Caco-2 (cell line): ENCODE measurements at places on chromosomes 3 and 15. TPM values are rescaled to one million over a fixed set of nuclear protein-coding genes. Genes with fewer than 3 reads are reported as not detected.

XIRP1 gene
- total RNA-seq = 0.14 TPM in 1 of 2 replicates, not detected in the other

EPHB3 gene
- total RNA-seq = 5.6 and 6.9 TPM in 2 replicates

RPL39L gene
- total RNA-seq = 1.8 and 2.5 TPM in 2 replicates

DNA sequence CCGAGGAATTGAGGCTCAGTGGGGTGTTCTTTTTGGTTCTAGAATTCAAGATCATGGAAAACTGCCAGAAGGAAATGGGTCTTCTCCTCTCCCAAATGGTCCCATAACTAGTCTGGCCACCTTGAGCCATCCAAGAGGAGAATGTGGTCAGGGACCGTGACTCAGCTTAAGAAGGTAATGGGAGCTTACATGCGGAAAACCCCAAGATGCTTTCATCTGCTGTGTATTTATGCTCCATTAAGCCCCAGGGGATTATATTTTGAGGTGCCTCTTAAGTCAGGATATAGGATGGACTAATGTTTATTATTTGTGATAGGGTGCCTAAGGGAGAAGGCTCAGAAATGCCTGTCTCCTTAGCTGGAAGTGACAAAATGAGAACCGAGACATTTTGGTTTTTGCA, 39.2 kb upstream of the DLG1 start:
- H3K27ac ChIP-seq = no peak overlapping the region
- DNase-seq = no peak
- H3K36me3 ChIP-seq = no peaks in the 10 kb centered on the region

TMEM108 gene
- total RNA-seq = not detected in 2 replicates

PTH1R gene
- total RNA-seq = 5.1 and 6.8 TPM in 2 replicates

ST3GAL6 gene
- total RNA-seq = 59.7 and 67.2 TPM in 2 replicates

THAP10 gene
- total RNA-seq = 1.7 and 1.9 TPM in 2 replicates

SCN5A gene
- total RNA-seq = 0.16 and 0.30 TPM in 2 replicates

GASK1A gene
- total RNA-seq = 0.16 TPM in 1 of 2 replicates, not detected in the other

DNA sequence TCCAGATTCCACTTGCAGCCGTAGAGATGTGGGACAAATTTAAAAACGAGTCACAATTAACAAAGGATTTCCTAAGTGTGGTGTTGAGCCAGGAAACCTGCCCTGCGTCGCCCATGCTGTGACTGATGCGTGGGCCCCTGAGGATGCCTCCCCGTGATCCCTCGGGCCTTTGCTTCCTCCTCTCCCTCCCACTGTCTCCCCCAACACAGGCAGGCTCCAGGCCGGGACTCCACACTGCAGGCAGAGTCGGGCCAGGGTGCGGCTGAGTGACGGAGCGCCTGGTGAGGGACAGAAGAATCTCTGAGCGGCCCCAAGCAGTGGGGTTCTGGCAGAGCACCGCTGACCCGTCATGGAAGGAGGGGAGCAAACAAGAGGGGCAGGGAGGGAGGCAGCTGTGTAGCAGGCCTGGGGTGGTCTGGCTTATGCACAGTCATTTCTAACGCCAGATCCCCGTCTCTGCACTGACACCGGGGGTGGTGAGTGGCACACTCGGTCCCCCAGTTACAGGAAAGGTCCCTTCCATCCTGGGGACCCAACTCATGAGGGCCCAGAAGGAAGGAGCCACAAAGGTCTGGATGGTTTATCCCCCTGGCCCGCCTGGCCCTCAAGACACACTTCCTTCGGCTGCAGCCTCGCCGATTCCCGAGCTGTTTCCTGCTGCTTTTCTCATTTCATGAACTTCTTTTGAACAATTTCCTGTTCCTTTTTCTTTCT, 91.0 kb downstream of the XXYLT1 start:
- H3K36me3 ChIP-seq = no peaks in the 10 kb centered on the region
- peak overlapping the region; percentile 43 for H3K27ac ChIP-seq
- no peaks in the 10 kb centered on the region for H3K27me3 ChIP-seq
- no peak for DNase-seq
- no peaks in the 10 kb centered on the region for H3K4me1 ChIP-seq
- H3K4me3 ChIP-seq = no peak overlapping the region

DNA sequence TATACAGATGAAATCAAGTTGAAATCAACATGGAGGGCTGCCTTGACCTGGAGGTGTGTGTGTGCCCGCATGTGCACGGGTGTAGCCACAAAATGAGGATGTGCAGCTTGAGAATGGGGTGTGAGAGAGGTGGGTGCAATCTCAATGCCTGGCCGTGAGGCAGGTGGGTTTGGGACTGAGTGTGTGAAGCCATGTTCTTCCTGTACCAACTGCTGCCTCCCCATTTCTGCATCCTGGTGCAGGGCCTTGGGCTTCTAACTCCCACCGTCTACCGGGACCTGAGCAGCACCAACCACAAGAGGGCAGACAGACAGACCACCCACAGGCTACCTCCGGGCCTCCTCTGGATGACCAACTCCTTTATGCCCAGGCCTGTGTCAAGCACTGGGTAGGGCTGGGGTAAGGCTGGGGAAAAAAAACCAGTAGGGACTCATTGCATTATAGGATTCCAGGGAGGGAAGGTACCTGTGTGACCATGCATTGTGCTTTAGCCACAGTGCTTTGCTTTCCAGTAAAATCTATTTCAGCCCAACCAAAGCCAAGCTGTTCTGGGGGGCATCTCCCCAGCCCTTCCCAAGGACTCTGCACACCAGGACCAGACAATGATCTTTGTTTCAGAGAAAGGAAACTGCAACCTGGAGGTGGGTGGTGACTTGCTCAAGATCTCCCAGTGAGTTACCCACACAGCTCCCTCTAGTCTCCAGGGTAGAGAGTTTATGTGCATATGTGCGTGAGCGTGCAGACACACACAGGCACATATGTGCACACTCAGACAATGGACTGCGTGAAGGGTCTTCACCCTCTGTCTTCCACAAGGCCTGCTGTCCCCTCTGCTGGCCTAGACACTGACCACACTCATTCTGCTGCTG, 162.2 kb upstream of the TLE3 start:
- no peak overlapping the region for H3K4me3 ChIP-seq
- no peaks in the 10 kb centered on the region for H3K4me1 ChIP-seq
- no peaks in the 10 kb centered on the region for H3K27me3 ChIP-seq
- H3K27ac ChIP-seq = no peak overlapping the region
- H3K36me3 ChIP-seq = no peaks in the 10 kb centered on the region
- DNase-seq = peak; percentile 23

DNA sequence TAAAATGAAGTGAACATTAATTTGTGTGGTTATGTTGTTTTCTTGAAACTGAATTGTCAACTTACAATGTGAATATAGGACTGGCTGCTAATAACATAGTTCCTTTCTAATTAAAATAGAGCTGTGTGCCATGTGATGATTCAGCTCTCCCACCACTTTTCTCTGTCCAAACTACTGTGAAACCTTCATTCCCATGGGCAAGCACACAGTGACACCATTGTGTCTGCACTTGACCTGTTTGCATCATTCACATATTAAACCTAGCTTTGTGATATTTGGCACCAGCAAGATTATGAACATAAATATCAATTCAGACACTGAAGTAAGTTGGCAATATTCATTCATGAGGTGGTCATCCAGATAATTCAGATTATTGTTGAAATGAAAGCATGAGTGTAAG, 78.8 kb upstream of the TCF12 start:
- H3K27me3 ChIP-seq = no peaks in the 10 kb centered on the region
- DNase-seq = no peak
- H3K36me3 ChIP-seq = no peaks in the 10 kb centered on the region
- H3K4me1 ChIP-seq = peaks cover 4% of the 10 kb centered on the region; the same call in 1 of the 2 replicates

GPR62 gene
- total RNA-seq = not detected in 2 replicates

- H3K27me3 ChIP-seq = no peaks in the 10 kb centered on the region
- H3K27ac ChIP-seq = no peak overlapping the region
- no peak for DNase-seq
- H3K36me3 ChIP-seq = no peaks in the 10 kb centered on the region
- no peaks in the 10 kb centered on the region for H3K4me1 ChIP-seq
Measured at GRCh38 chr3:81621277-81621676, 140.2 kb downstream of the GBE1 start.

SV2B gene
- not detected in 2 replicates for total RNA-seq

DNA sequence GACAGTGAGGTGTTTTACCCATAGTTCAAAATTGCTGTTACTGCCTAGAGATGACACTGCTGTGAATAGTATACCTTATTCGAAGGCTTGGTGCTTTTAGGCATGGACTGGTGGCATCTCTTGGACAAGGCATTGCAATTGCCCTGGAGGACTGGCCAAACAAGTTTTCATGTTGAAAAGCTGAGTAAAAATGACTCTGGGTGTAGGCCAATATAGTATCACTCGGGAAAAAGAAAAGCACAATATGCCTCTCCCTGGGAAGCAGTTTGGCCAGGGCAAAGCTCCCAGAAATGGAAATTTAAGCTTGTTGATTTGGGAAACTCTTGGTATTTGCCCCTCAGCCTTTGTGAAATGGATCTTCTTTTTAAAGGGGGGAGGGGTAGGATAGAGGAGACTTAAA, 54.8 kb downstream of the ZNF609 start:
- H3K4me1 ChIP-seq = peaks cover 6% of the 10 kb centered on the region
- no peak overlapping the region for H3K4me3 ChIP-seq
- no peaks in the 10 kb centered on the region for H3K36me3 ChIP-seq
- H3K27me3 ChIP-seq = no peaks in the 10 kb centered on the region
- no peak for DNase-seq

DNA sequence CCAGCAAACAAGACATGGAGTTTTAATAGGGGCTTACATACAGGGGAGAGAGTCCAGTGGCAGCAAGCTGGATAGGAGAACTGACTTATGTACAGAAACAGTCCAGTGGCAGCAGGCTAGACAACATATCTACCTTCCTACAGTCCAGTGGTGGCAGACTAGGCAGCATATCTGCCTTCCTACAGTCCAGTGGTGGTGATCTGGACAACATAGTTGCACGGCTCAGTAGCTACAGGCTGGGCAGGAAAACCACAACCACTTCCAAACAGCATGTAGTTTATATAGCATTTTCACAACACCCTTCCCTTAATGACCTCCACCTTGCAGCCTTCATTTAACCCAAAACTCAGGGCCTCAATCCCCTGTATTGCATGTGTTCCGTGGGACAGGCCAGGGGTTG, 181.3 kb upstream of the EIF1B start:
- H3K4me3 ChIP-seq = no peak overlapping the region
- no peaks in the 10 kb centered on the region for H3K27me3 ChIP-seq
- no peak for DNase-seq
- H3K36me3 ChIP-seq = no peaks in the 10 kb centered on the region

UCN2 gene
- total RNA-seq = 0.54 TPM in 1 of 2 replicates, not detected in the other

DNA sequence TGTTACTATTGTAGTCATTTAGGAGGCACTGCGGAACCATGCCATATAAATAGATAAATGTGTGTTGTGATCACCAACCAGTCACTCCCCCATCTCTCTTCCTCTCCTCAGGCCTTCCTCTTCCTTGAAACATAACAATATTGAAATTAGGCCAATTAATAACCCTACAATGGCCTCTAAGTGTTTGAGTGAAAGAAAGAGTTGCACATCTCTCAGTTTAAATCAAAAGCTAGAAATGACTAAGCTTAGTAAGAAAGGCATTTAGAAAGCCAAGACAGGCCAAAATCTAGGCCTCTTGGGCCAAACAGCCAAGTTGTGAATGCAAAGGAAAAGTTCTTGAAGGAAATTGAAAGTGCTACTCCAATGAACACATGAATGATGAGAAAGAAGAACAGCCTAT, 8.1 kb upstream of the DNASE1L3 start:
- H3K4me3 ChIP-seq = no peak overlapping the region
- DNase-seq = no peak
- H3K36me3 ChIP-seq = no peaks in the 10 kb centered on the region
- peaks cover 36% of the 10 kb centered on the region for H3K4me1 ChIP-seq
- H3K27me3 ChIP-seq = no peaks in the 10 kb centered on the region
- no peak overlapping the region for H3K27ac ChIP-seq

CD200 gene
- total RNA-seq = 0.45 and 0.51 TPM in 2 replicates

GRCh38 chr3:171704814-171705213, 105.5 kb downstream of the PLD1 start:
- H3K27me3 ChIP-seq = no peaks in the 10 kb centered on the region
- H3K4me1 ChIP-seq = no peaks in the 10 kb centered on the region
- no peak overlapping the region for H3K27ac ChIP-seq
- H3K4me3 ChIP-seq = no peak overlapping the region
- no peaks in the 10 kb centered on the region for H3K36me3 ChIP-seq

PRTG gene
- 39.1 and 40.2 TPM in 2 replicates for total RNA-seq

- no peaks in the 10 kb centered on the region for H3K36me3 ChIP-seq
- no peaks in the 10 kb centered on the region for H3K27me3 ChIP-seq
- H3K4me1 ChIP-seq = no peaks in the 10 kb centered on the region
- DNase-seq = no peak
Measured at GRCh38 chr3:180870008-180870699, 42.3 kb upstream of the FXR1 start.

NR2E3 gene
- not detected in 2 replicates for total RNA-seq

- H3K27me3 ChIP-seq = no peaks in the 10 kb centered on the region
- no peak for DNase-seq
- H3K4me3 ChIP-seq = no peak overlapping the region
- no peaks in the 10 kb centered on the region for H3K4me1 ChIP-seq
- H3K36me3 ChIP-seq = no peaks in the 10 kb centered on the region
- H3K27ac ChIP-seq = peak overlapping the region; percentile 83
Measured at GRCh38 chr15:96355568-96356187, 25.2 kb downstream of the NR2F2 start.

GRCh38 chr3:71346061-71346460, 237.5 kb downstream of the FOXP1 start:
- H3K4me3 ChIP-seq = no peak overlapping the region
- no peaks in the 10 kb centered on the region for H3K27me3 ChIP-seq
- DNase-seq = no peak
- no peak overlapping the region for H3K27ac ChIP-seq
- H3K4me1 ChIP-seq = no peaks in the 10 kb centered on the region

MFSD1 gene
- 15.4 and 16.9 TPM in 2 replicates for total RNA-seq

DNA sequence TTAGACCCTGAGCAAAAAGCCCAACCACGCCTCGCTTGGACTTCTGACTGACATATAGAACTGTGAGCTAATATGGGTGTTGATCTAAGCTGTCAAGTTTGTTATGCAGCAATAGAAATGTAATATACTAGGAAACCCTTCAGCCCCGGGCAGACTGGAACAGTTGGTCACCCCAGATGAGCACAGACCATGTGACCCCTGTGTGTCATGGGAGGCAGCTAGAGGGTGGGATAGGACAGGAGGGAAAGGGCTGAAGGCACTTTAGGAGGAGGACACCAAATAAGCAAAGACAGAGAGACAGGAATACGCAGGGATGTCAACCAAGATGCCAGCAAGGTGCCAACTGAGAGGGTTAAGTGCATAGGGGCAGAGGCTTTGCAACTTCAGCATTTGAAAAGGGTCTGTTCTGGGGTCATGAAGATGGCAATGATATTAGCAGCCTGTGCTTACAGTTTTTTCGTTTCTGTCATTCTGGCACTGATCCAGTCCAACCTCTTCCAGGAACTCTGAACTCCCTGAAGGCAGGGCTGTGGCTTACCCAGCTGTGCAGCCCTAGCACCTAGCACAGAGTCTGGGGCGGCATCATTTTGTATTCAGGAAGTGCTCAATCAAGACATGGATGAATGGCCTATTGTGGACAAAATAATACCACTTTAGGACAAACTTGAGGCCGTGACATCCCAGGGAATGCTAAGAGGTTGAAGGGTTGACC, 51.4 kb downstream of the HES1 start:
- H3K4me3 ChIP-seq = no peak overlapping the region

ITPKA gene
- total RNA-seq = 16.2 and 18.1 TPM in 2 replicates
